ENCODE measurements at places on chromosomes 16 and 17. TPM values are rescaled to one million over a fixed set of nuclear protein-coding genes. Genes with fewer than 3 reads are reported as not detected.

OR1F1 gene
- total RNA-seq, result 0.59 TPM

GUCY2D gene
- not detected for total RNA-seq

KRT24 gene
- total RNA-seq, result not detected

FTO gene
- 39.8 TPM for total RNA-seq

CEMP1 gene
- not detected for total RNA-seq

TEX14 gene
- total RNA-seq, result 0.14 TPM

TEDC2 gene
- total RNA-seq, result 22.3 TPM

TNP2 gene
- not detected for total RNA-seq

PITPNM3 gene
- total RNA-seq, result 2.9 TPM

MSLN gene
- 2.5 TPM for total RNA-seq

LPO gene
- total RNA-seq, result not detected

MYL4 gene
- total RNA-seq, result 0.16 TPM

HBA2 gene
- 0.44 TPM for total RNA-seq

TEKT1 gene
- total RNA-seq, result not detected

TTLL6 gene
- total RNA-seq, result 0.60 TPM

C16orf86 gene
- not detected for total RNA-seq

DOK4 gene
- 33.4 TPM for total RNA-seq

SLC35G6 gene
- not detected for total RNA-seq

ADCY9 gene
- total RNA-seq, result 8.5 TPM

ARHGDIA gene
- total RNA-seq, result 545 TPM

CLDN7 gene
- 0.65 TPM for total RNA-seq

MIS12 gene
- 20.1 TPM for total RNA-seq

ARL6IP1 gene
- total RNA-seq, result 443 TPM

SULT1A4 gene
- 33.6 TPM for total RNA-seq

FNDC8 gene
- not detected for total RNA-seq

FAM171A2 gene
- total RNA-seq, result 4.8 TPM

KCNJ18 gene
- not detected for total RNA-seq

TBC1D3E gene
- not detected for total RNA-seq

GPR179 gene
- 0.02 TPM for total RNA-seq

KRT34 gene
- total RNA-seq, result 0.41 TPM

SNX20 gene
- not detected for total RNA-seq

GNG13 gene
- total RNA-seq, result not detected

SPG7 gene
- 81.3 TPM for total RNA-seq

SPNS3 gene
- not detected for total RNA-seq

RTN4RL1 gene
- 3.4 TPM for total RNA-seq

EVI2B gene
- 0.11 TPM for total RNA-seq

CES1 gene
- total RNA-seq, result 30.3 TPM
